ENCODE measurements at places on chromosomes 16 and 17.
A peak's percentile ranks its signal among the peaks of the same experiment; 100 is the strongest.

DNA sequence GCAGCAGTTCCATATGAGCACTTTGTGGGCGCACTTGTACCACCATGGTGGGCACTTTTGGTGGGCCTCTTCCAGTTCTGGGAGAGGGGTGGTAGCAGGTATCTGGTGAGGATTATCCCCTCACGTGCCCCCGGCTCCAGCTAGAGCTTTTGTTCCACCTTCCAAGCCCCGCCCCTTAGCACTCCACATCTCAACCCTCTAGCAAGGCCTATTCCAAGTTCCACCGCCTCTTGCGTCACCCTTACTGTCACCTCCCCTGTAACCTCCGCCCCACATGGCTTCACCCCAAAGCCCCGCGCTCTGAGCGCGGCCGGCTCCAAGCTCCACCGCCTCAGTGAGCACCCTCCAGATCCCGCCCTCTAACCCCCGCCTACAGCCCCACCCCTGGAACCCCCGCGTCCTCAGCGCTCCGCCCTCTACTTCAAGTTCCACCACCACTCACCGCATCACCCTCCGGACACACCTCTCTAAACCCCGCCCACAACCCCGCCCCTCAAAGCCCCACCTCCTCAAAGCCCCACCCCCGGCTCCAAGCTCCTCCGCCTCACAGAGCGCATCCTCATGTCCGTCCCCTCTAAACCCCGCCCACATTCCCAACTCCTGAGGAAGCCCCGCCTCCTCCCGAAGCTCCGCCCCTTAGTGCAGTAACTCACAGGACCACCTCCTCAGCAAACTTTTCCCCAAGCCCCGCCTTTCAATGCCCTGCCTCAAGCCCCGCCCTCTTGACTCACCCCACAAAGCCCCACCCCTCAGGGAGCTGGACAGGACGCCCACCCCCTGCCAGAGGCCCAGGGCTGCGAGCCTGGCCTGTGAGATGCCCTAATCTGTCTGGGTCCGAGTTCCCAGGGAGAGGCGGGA is 11.1 kb downstream of the SCN4A start:
- DNase-seq: peak; percentile 93

DNA sequence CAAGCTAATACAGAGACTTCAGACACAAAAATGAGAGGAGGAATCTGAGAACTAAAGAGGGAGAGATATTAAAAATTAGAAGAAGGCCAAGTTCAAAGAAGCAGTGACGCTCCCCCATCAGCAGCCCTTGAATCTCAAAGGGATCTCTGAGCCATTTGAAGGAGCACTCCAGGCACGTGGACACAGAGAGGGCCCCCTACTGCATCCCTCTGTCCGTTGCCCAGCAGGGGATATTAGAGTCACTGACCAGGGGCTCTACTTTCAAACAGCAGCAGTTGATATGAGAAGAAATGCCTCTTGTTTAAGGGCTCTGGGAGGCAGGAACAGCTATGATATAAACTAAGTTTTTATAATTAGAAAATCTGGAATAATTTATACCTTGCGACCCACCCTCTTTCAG is 479.0 kb upstream of the SALL1 start:
- DNase-seq: no peak

DNA sequence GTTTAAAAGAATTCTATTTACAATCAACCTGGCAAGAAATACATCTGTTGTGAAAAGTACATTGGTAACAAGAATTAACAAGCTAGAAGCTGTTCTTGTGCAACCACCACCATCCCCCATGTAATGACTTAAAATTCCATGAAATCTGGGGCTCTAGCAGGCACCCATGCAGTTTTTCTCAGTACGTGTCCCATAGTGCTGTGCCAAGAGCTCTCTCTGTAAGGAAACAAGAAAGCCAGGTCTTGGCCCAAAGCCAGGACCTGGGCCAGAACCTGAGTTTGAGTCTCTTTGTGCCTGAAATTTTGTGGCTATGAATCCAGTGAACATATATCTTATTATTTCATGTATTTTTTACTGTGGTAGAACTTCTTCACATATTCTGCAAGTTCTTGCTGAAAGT is 46.6 kb downstream of the NUP93 start:
- no peak for DNase-seq

DNA sequence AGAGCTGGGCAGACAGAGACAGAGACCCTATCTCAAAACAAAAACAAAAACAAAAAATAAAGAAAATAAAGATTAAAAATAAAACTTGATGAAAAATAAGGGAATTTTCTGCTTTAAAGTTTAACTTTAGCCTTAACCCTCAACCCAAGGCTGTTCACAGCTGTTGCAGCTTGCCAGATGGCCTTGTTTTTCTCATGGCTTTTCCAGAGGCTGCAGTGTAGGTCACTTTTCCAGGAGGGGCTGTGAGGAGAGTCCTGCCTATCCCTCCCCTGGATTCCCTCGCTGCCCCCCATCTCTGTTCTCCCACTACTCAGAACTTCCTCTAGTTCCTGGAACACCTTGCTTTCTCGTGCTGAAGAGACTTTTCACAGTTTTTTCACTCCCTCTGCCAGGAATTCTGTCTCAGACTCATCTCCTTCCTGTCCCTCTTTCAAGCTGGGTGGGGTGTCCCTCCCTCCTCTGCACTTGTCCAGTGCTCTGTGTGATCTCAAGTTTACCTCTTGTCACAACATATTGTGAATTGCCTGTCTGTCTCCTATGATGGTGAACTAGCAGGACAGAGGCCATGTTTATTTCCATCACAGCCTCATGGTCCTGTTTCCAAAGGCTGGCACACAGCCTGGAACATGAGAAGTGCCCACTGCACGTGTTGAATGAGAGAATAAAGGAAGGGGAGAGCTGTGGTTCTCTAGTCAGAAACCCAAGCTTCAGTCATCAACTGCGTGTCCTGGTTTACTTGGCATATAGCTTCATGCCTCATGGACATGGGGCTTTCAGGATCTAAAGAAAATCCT is 69.9 kb upstream of the MSI2 start:
- DNase-seq: no peak

DNA sequence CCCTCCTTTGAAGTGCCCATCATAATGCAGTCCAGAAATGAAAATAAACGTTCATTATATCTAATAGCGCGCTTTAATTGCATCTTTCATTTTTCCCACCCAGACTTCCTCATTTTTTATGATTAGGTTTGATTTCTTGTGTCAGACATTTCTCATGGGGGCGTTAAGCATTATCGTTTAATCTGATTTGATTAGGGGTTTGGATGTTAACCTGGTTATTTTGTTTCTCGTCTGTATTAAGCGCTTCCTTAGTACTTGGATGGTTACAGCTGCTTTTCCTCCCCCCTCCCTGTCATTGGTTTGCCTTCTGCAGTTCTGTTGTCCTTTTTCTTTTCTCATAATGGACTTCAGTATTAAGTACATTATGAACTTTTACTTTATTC is 540 bp downstream of the MFSD11 start:
- peak; percentile 60 for DNase-seq

DNA sequence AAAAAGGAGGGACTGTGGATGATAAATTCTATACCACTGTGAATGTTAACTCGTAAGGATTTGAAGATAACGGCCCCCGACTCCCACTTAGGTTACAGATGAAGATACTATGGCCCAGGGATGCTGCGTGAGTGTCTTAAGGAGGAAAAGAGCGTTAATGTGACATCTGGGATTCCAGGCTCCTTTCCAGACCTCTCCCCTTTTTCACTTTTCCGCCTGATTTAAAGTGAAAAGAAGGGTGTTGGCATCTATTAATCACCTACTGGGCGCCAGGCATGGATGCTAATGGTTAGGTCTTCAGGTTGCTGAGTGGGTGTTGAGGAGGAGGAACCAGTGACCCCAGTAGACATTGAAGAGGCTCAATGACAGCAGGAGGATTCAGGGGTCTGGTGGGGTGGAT is 117.8 kb downstream of the RBFOX1 start:
- no peak for DNase-seq

- peak; percentile 69 for DNase-seq
These were observed 696.9 kb downstream of the WWOX start for GRCh38 chr16:78796221-78796866.

GRCh38 chr17:75447951-75448856 is 8.2 kb upstream of the TMEM94 start:
- DNase-seq: peak; percentile 63

GRCh38 chr16:61105544-61105943 is 930.7 kb downstream of the CDH8 start:
- no peak for DNase-seq

- peak; percentile 57 for DNase-seq
These were observed 7.1 kb upstream of the TMC5 start for GRCh38 chr16:19410435-19411171.

DNA sequence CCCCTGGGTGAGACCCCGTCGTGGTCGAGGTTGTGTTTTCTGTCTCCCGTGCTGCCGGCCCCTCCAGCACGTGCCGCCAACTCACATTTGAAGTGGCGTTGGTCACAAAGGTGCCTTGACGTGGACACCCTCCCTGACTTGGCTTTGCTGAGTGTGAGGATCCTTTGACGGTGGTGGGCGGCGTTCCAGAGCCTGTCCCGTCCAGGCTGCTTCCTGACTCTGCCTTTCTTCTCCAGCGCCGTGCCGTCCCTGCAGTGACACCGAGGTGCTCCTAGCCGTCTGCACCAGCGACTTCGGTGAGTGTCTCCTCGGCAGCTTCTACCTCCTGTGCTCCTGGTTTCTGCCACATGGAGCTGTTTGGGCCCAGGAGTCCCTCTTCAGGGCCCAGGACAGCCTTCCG is 13.5 kb downstream of the METRNL start:
- DNase-seq: no peak

GRCh38 chr16:10892782-10893318 is 15.8 kb downstream of the CIITA start:
- no peak for DNase-seq

DNA sequence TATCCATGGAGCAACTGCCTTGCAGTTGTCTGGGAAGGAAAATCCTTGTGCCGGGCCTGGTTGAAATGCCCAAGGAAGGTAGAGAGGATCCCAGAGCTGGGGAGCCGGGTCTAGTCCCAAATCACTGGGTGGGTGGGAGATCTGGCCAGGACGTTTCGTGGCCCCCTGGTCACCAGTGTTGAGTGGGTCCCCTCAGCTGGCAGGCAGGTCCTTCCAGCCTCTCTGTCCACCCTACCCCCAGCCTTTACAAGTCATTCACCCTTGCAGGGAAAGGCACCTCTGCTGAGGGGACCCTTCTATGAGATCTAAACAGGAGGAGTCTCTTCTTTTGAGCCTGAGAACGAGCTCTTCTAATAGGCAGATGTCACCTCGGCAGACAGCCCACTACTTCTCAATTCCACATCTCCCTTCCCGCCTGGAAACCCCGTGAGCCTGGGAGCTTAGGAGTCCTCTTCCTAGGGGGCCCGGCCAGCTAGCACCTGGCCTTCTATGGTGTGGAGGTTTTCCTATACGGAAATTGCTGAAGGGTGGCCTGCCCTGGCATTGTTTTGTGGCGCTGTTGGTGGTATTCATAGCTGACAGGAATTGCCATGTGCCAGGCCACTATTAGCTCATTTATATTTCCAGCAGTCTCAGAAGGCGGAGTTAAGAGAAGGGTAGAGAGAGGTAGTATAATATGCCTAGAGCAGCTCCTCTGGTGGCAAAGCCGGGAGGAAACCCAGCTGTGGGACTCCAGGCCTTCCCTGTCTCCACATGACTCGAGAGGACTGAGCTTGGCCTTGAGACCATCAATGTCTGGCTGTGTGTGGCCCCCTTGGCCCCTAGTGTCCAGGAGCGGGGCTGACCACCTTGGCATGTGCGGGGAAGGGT is 13.3 kb downstream of the MPRIP start:
- no peak for DNase-seq

- DNase-seq: no peak
These were observed 641.0 kb upstream of the EEF2KMT start for GRCh38 chr16:5738586-5738985.

- DNase-seq: no peak
These were observed 83.2 kb upstream of the GNAO1 start for GRCh38 chr16:56108056-56108471.

DNA sequence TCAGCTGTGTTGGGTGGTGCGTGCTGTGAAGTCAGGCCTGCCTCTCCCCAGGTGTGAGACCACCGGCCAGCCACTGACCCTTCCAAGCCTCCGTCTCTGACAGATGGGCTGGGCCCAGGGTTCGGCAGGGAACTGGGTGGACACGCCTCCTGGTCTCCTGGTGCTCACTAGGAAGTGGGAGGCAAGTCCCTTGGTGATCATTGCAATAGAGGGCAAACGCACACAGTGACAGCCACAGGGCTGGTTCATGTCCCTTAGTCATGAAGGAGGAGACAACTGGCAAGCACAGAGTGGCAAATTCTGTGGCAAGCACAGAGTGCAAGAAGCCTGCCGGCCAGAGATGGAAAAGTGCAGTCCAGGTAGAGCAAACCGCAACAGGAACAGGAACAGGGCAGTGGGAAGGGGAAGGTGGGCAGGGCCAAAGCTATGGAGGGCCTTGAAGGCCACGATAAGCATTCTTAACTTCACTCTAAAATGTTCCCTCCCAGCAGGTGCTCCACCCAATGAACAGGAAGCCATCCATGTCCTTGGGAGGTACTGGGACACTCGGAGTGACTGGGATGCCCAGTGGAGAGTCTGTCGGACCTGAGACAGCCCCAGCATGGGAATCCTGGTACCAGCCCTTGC is 21.9 kb downstream of the USP7 start:
- DNase-seq: no peak

GRCh38 chr17:41895617-41896016 is 23.1 kb downstream of the ACLY start:
- no peak for DNase-seq

DNA sequence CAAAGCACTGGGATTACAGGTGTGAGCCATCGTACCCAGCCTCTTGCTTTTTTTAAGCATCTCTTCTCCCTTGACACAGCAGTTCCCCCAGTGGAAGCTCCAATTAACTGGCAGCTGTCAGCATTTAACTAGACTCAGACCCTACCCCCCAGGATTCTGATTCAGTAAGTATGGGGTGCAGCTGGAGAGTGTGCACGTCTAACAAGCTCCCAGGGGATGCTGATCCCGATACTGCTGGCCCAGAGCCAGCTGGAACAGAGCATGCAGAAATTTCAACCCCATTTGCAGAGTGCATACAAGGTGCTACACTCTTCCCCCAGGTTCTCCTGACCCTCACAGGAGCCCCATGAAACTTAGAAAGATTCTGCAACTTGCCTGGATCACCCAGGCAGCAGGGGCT is 27.7 kb upstream of the BCO1 start:
- no peak for DNase-seq

Data from erythroblast (primary cell).